Natural killer cell treated with Interleukin-12 subunit alpha and Interleukin-12 subunit beta and Interleukin-15 and Interleukin-18, amount 100 ng/mL, for 72 hours (primary cell): ENCODE measurements at places on chromosomes 16 and 17.

DNA sequence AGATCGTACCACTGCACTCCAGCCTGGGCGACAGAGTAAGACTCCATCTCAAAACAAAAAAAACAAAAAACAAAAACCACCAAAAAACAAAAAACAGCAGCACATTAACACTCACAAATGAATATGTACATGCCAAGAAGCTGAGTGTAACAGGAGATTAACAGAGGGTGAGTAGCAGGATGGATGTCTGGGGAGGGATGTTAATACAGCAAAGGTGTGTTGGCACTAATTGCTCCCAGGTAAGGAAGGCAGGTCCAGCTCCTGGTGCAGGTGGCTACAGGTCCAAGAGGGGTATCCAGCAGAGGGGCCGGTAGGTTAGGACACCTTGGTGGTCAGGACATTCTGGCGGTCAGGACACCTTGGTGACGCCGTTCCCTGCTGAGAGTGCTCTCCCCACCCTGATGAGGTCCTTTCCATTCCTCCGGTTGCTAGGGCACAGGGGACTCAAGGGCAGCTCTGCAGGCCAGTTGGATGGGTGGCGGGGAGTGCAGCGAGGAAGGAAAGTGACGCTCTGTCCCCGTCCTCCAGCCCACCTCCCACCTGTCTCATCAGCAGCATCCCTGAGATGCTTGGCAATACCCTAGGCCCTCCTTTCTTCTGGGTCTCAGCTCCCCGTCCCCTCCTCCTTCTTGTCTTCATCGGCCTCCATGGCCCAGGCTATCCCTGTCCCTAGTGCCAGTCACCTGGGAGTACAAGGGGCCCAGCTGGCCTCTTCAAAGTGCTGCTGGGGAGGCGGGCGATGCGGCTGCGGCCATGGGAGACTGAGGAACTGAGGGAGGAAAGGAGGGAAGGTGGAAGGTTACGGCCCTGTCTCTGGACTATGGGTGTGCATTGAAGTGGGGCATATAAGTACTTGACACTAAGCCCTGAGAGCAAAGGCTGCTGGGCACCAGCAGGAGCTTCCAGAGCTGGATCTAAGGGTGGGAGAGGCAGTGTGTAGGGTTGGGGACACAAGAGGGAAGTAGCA is 10.7 kb upstream of the GFAP start:
- no peak for DNase-seq

- no peak for DNase-seq
Observed at GRCh38 chr16:15477802-15478201, 43.4 kb downstream of the BMERB1 start.

DNA sequence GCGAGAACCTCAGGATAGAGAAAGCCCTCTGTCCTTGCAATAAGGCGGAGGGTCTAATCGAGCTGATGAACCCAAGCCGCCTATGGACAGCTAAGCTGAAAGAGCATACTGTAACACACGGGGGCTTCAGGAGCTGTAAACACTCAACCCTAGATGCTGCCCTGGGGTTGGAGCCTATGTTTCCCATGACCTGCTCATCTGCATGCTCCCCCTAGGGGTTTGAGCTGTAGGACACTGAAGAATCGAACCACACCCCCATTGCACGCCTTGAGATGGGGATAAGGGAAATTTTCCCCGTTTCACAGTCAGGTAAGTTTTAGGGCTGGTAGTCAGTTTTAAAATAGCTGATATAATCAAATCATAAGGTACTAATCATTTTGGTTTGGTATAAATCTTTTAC is 675.6 kb upstream of the CDH8 start:
- DNase-seq = no peak

GRCh38 chr16:73068541-73069401 is 20.8 kb upstream of the ZFHX3 start:
- DNase-seq = no peak

- DNase-seq = no peak
Observed at GRCh38 chr17:41049110-41049509, 2.0 kb upstream of the KRTAP2-1 start.

DNA sequence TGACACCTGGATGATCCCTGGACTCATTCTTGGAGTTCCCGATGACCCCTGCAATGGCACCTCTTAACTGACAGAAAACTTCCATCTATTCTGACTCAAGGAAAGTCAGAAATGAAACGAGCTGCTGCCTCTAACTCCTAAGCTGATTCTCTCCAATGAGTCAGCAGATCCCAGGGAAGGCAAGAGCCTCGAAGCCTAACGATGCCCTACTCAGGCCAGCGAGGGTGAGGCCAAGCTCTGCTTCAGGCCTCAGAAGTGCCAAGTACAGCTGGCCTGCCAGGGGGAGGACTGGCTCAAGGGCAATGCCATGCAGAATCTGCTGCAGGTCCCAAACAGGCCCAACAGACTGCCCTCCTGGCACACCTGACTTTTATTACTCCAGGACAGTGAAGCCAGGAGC is 36.3 kb downstream of the PLXDC1 start:
- DNase-seq = no peak

- no peak for DNase-seq
Observed at GRCh38 chr17:9802697-9803096, 11.3 kb upstream of the DHRS7C start.

DNA sequence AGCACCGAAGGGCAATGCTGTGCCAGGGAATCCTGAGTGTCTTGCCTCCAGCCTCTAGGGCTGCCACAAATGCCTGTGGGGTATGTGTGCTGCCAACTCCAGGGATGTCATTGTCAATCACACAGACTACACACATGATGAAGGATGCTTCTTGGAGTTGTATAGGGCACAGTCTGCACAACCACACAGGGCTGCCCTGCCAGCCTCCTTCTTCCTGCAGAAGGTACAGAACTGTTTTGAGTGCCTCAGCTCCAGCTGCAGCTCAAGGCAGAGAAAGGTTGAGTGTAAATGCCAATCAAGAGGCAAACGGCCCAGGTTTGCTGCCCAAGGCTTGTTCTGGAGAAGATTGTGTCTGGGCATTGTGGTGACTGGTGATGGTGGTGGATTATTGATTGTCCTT is 15.6 kb downstream of the SCNN1B start:
- DNase-seq = no peak

DNA sequence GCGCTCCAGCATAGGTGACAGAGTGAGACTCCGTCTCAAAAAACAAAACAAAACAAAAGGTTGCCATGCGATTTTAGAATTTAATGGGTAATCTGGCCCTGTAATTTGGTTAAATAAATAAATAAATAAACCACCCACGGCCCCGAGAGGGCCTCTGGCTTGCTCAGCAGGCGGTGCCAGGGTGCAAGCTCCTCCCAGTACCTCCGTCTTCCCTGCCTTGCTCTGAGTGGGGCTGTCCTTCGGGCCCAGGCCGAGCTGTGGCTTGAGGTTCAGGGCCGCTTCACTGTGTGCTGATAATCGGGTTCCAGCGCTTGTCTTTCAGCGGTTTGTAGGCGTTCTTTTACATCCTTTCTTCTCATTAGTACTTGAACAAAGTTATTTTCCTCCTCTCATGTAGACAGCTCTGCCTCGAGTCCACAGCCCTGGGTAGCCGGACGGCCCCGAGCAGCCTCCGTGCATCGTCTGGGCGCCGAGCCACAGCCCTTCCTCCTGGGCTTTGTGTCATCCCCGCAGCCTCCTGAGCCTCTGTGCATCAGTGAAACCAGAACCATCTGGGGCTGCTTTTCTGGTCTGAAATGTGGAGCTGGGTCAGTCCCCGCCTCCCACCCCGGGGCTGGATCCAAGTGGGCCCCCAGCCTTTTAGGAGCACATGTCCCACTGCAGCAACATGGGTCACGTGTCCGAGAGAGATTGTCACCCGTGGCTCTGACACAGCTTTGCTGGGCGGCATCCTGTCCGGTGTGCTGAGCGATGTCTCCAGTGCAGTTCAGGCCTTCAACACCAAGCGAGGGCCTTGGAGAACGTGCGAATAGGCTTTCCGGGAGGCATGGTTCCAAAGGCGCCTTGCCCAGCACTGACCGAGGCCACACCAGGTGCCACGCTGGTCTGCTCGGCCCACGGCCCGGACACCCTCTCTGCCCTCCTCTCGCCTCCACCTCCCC is 157.4 kb upstream of the CHMP6 start:
- peak; percentile 50 for DNase-seq

- DNase-seq = no peak
Observed at GRCh38 chr17:74132354-74132753, 71.1 kb upstream of the RPL38 start.

GRCh38 chr16:14109077-14109775 is 38.1 kb downstream of the MRTFB start:
- DNase-seq = no peak

DNA sequence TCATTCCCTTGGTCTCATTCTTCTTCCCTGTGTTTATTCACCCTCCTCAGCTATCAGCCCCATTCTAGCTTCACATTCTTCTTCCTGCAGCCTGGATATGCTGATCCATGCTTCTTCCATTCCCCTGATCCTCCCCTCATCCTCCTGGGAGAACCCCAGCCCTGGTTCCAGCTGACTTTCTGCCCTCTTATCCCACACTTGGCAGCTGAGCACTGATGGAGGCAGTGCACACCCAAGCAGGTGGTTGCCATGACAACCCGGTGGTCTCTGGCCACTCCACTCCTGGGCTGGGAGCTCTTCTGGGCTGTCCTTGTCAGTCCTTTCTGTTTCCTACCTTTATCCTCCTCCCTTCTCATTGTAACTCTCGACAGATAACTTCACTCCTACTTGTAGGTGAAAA is 16.7 kb upstream of the TUBG2 start:
- no peak for DNase-seq

GRCh38 chr16:3965781-3966582 is 85.5 kb upstream of the CREBBP start:
- DNase-seq = peak; percentile 41

DNA sequence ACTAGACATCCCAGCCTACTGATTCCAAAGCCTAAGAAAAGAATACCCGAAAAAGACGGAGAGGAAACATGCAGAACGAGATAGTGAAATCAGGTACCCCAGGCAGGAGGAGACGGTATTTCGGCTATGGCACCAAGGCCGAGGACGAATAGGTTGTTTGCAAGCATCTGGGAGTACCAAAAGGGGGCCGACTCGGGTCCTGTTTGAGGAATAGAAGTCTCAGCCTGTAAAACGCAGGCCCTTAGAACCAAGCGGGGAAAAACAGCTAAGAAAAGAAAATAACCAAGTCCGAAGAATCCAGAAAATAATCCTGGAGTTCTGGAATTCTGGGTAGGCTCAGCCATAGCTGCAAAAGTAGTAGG is 537 bp downstream of the SLC35B1 start:
- no peak for DNase-seq

DNA sequence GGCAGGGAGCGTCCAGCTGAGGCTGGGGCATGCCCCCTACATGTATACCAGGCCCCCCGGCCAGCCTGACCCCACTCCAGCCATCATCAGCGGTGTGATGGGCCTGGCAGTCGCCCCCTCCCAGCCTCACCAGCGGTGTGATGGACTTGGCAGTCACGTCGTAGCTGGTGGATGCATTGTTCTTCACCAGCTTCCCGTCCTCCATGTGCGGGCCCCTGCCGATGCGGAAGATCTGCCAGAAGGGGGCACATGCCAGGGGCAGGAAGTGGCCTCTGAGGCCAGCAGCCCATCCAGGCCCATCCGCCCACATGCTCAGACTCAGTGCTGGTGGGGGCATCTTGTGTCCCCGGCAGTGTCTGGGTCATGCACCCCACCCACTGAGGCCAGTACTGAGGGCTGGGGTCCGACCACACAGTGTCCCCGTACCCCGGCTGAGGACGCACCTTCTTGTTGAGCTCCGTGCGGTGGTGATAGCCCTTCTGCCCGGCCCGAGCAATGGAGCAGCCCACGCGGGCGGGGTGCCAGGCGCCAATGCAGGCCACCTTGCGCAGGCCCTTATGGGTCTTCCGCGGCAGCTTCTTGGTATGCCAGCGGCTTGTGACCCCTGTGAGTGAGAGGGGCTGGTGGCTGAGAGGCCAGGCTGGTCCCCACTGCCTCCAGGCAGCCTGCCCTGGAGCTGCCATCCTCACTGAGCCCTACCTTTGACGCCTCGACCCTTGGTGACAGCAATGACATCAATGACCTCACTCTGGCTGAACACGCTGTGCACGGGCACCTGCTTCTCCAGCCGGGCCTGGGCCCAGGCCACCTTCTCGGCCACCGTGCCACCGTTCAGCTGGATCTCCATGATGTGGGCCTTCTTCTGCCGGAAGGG is 3.7 kb upstream of the MSRB1 start:
- DNase-seq = no peak

GRCh38 chr17:74612046-74612445 is 11.5 kb downstream of the CD300E start:
- DNase-seq = no peak

- no peak for DNase-seq
Observed at GRCh38 chr17:60314423-60314822, 77.5 kb downstream of the USP32 start.

GRCh38 chr17:66542129-66542966 is 239.9 kb downstream of the PRKCA start:
- DNase-seq = no peak

DNA sequence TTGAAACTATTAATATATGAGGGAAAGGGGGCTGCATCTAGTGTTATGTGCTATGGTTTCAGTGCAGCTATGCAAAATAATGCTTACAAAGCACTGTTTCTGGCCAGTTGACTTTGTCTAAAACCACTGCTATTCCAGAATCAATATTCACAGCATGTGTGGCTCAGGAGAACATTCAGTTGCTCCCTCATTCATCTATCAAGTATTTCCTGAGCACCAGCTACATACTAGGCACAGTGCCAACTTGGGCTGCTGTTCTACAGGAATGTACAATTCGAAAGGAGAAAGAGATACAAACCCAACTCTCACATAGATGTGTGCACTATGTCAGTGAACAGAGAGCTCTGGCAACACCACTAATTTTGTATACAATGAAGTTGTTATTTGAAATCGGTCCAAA is 183.0 kb downstream of the PHKB start:
- no peak for DNase-seq

GRCh38 chr16:72809446-72809845 is 238.5 kb downstream of the ZFHX3 start:
- DNase-seq = no peak

DNA sequence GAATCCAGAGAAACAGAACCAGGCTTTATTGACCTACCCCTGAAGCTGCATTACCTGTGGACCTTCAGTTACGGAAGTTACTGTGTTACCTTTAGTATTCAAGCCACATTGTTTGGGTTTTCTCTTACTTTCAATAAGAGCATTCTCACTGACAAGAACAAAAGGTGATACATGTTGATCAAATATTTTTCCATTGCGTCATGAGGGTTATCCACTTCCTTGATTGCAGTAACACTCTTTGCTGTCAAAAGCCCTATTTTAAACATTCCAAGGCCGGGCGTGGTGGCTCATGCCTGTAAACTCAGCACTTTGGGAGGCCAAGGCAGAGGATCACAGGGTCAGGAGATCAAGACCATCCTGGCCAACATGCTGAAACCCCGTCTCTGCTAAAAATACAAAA is 28.6 kb upstream of the PAFAH1B1 start:
- no peak for DNase-seq

DNA sequence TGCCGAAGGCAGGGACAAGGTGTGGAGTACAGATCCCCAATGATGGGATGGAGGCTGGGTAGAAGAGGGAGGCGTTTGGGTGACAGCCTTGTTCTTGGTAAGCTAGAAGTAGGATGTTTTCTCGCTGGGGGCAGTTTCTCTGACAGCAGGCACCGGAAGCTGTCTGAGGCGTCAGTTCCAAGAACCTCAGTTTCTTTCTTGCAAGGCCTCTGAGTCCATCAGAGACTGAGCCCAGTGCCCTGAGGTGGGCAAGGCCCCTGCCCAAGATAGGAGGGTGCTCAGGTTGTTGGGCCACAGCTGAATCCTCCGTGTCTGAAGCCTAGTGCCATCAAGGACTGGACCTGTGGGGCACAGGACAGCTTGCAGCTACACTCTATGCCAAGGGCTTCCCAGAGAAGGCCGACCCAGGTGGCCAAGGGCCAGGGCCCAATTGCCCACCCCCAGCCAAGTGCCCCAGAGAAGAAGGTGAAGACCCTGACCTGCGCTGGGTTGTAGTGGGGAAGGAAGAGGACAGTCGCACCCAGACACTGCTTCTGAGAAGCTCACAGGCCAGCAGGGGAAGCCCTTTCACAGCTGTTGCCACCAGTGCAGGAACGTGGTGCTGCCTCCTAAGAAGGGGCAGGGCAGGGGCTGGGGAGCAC is 13.1 kb downstream of the CYB5D2 start:
- no peak for DNase-seq
